ENCODE measurements at places on chromosomes 3 and 15. TPM values are rescaled to one million over a fixed set of nuclear protein-coding genes. Genes with fewer than 3 reads are reported as not detected.

Gene PLCH1
- 0.32 TPM for total RNA-seq

Gene ZNF860
- 0.85 TPM for total RNA-seq

Gene GATA2
- 1.2 TPM for total RNA-seq

Gene IDH3A
- 39.2 TPM for total RNA-seq

Gene RASL12
- 8.3 TPM for total RNA-seq

Gene TUSC7
- total RNA-seq, result not detected

Gene RGMA
- 7.5 TPM for total RNA-seq

Gene FETUB
- not detected for total RNA-seq
